ENCODE measurements at places on chromosomes 7 and 10.

DNA sequence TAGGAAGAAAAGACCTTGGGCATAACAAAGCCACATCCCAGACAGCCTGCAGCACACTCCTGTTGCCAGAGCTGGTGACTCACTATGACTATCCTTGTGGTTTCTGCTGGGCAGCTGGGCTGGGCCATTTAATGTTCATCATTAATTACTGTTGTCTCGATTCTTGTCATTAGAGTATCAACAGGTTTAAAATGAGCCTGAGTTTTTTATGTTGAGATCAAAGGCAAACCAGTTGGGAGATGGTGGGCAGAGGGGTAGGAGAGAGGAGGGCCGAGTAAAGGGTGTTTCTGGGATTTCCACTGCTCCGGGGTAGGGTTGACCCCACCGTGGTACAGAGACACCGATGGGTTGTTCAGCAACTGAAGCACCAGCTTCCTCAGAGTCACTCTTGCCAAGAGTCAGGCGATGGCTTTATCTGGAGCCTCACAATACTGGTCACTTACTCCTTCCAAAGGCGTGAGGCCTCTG, 128.7 kb upstream of the LYZL1 start:
- DNase-seq = peak; percentile 32

GRCh38 chr10:35794703-35795102, 152.6 kb upstream of the FZD8 start:
- DNase-seq = no peak

DNA sequence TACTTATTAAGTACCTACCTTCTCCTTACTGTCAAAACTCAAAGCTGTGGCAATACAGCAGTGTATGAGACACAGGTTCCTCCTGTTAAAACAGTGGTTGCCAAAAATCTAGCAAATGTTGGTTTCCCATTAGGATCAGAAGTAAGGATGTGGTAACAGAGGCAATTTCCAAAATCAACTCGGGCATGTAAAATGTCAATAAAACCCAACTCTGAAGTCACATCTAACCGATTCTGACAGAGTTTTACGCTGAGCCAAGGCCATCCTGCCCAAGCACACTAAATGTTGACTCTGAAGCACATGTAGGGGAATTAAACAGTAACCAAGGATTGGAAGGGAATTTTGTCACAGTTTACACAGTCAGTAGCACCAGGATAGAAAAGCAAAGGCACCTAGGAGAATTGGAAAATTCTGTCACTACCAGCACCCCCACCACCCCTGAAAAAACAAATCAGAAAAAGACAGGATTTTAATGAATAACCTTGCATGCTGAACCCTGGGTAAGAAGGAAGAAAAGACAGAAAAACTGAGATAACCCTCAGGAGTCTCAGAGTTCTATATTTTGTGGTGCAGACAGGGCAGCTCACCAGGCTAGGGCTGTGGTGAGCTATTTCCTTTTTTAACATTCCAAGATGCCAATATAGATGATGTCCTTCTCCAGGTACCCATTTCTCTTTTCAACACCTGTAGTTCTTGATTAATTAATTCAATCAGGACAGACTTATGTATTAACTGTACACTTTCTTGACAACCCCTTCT, 119.5 kb downstream of the DOCK4 start:
- no peak for DNase-seq

- no peak for DNase-seq
These were observed 73.1 kb upstream of the HECW1 start for GRCh38 chr7:43039346-43039745.

DNA sequence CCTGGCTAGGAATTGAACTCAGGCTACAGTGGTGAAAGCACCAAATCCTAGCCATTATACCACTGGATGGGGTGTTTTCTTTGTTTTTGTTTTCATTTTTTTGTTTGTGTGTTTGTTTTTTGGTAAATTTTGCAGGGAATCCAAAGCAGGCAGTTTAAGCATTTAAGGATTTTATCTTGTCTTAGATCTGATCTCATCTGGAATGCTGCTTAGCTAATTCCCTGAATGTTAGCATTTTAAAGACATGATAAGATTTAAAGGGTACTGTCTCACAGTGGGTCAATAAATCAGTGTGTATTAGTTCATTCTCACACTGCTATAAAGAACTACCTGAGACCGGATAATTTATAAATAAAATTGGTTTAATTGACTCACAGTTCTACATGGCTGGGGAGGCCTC, 5.6 kb upstream of the MKLN1 start:
- DNase-seq = no peak

DNA sequence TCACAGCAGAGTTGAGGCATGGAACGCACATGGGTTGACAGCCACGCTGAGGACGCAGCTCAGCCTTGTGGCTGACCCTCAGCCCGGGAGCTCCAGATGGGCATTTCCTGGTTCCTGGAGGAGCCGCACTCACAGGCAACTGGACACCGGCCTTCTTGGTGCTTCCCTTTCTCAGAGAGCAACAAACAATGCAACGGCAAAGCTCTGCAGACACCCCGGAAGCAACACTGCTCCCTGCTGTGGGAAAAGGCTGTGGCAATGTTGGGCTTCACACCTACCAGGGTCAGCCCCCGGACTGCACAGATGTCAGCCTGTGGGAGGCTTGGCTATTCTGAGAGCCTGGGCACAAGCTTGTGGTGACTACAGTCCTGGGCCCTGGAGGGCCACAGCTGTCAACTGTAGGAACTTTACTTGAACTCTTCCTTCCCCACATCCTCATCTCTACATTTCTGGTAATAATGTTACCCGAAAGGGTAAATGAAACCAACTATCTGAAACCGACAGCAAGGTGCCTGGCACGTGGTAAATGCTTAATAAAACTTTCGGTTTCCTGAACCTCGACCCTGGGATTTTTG, 597.5 kb upstream of the MKI67 start:
- no peak for DNase-seq

DNA sequence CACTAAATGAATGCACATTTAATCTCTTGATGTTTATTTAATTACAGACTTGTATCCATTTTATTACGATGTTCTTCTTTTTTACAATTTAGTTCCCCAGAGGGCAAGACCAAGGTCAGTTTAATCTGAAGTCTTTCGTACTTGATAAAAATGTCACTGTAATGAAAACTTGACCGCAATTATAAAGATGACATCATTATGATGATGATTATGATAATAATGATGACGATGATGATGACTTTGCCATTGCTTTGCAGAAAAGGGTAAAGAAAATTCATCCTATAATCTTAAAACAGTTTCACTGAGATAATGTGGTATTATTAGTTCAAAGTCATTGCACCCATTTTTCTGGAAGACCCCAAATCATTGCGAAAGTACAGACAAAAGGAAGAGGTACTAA, 290.1 kb downstream of the NEBL start:
- no peak for DNase-seq

- no peak for DNase-seq
These were observed 52.9 kb downstream of the C10orf120 start for GRCh38 chr10:122646511-122647382.

DNA sequence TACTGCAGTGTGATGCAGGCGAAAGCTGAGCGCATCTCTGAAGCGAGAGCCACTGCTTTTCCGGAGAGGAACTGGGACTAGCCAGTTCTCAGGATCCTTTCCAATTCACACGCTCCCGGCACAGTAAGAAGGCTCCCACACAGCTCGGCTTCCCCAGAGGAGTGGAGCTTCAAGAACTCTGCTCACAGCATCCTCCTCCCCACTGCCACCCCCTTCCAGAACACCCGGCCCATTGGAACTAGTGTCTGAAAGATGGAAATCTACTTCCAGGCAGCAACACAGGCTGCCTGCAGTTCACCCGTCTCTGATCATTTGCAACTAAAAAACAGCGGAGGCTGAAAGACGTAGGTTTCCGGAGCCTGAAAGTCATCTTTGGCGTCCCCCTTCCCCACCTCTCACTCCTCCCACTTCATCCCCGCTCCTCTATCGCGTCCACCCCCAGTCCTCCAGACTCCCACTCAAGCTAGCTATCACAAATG, at the start of gene DGKB:
Gene DGKB (minus strand): TSS at position 163 of the 479 bp plus-strand sequence.
- no peak for DNase-seq

GRCh38 chr10:114084215-114084614, 40.5 kb downstream of the ADRB1 start:
- no peak for DNase-seq

- peak; percentile 76 for DNase-seq
These were observed 95.8 kb downstream of the HIP1 start for GRCh38 chr7:75642810-75643486.

DNA sequence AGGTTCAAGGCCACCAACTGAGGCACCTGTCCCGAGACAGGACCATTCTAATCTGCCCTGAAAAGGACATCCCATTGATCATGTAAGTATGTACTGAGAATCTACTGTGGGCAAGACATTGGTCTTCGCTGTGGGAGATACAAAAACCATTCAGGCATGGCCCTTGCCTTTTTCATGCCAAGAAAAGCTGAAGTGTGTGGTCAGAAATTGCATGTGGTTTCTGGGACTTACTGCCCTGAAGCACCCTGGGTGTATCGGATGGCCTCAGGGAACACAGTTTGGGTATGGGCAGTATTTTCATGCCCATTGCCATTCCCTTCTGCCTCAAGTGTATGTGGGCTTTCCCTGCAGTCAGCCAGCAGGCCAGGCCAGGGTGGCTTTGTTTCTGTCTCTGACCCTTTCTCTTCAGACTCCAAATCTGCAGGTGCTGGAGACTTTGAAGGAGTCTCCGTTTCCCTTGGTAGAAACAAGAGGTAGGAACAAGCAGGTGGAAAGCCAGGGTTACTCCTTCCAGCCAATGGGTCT, 285.7 kb downstream of the ZEB1 start:
- DNase-seq = no peak

GRCh38 chr10:112938808-112939482, 11.1 kb upstream of the TCF7L2 start:
- DNase-seq = no peak

- no peak for DNase-seq
These were observed 41.5 kb upstream of the NKX6-2 start for GRCh38 chr10:132827423-132827789.

DNA sequence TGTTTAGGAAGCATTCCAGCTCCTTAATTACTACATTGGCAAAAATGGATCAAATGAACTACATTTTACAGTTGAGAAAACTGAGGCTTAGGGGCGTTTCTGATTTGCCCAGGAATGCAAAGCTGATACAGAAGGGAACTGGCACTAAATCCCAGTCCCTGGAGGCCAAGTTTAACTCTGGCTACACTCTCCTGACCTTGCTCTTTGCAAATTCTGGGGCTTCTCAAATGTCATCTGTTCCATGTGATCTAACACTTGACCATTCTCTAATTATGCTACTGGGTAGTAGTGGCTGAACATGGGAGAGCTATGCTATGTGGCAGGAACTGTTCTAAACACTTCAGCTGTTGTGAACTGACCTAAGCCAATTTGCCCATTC, 11.3 kb upstream of the HABP2 start:
- DNase-seq = no peak

GRCh38 chr7:68122801-68123200, 1126.2 kb downstream of the TYW1 start:
- DNase-seq = no peak

GRCh38 chr10:112613620-112614019, 166.6 kb downstream of the VTI1A start:
- no peak for DNase-seq

DNA sequence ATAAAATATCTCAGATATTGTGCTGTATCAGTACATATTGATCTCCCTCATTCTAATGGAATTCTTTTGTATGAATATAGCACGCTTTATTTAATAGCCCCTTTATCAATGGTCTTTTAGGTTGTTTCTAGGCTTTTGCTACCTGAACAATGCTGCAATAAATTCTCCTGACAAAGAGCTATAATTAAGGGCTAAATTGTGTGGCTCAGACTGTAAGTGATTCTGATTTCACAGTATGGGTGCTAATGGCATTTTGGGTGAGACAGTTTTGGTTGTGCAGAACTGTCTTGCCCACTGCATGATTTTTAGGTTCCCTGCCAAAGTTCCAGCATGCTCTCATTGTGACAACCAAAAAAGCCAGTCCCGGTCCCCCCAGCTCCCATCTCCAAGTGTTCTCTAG, 363.2 kb downstream of the REEP3 start:
- DNase-seq = no peak

DNA sequence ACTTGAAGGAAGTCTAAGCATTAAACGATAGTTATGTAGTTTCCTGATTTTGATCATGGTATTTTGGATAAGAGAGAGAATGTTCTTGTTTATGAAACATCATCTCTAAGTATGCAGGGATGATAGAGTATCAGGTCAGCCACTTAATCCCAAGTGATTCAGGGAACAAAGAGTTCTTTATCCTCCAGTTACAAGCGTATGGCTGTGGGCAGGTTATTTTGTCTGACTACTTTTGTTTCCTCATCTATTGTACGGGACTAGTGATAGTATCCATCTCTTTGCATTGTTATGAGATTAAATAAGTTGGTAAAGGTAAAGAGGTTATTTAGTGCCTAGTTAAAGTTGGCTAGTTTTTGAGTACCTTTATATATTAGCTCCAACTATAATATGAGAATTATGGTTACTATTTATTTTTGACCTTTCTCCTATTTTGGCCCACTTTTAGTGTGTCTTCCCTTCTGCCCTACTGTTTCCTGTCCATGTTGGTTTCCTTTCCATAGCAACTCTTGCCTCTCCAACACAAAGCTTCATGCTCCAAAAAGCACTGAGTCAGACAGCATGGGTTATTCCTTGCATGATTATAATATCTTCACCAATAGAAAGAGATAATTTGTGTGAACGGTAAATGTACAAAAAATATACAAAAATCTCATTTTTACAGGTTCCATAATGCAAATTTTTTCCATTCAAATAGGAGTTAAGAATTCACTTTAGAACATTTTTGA, 65.4 kb downstream of the SP8 start:
- DNase-seq = no peak

DNA sequence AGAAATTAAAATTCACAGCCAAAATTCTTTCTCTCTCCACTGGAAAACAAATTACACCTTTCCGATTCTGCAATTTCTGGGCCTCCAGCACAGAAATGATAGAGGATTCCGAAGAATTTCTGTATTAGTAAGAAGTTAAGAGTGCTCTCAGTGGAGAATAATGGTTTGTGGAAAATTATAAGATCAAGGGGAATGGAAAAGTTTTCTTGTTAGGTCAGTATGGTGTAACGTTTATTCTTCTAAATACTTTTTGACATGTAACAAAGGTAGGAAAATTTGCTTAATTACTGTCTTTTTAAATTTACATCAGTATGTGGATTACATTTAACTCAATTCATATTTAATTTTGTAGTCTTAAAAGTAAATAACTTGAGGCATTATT, 288.3 kb upstream of the NFE2L3 start:
- DNase-seq = no peak

DNA sequence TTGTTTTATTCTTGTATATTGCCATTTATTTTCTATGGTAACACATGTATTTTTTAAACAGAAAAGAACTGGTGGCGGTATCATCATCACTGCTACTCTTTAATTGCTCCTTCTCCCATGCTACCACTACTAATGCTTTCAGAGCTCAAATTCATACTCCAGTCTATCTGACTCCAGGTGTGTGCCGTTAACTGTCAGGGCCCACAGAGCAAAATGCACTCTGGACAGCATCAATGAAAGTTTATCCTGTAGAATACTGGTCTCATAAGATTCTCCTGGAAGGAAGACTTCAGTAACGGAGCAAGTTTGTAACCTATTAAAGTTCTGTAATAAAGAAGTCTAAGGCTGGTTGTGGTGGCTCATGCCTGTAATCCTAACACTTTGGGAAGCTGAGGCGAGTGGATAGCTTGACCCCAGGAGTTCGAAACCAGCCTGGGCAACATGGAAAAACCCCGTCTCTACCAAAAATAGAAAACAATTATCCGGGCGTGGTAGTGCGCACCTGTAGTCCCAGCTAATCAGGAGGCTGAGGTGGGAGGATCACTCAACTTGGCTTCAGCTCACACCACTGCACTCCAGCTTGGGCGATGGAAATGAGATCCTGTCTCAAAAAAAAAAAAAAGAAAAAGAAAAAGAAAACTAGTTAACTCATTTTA, 18.4 kb downstream of the ZNRF2 start:
- DNase-seq = no peak

Measured in lung microvascular endothelial cell (primary cell).